ENCODE measurements at places on chromosomes 5 and 9.
A peak's percentile ranks its signal among the peaks of the same experiment; 100 is the strongest.

DNA sequence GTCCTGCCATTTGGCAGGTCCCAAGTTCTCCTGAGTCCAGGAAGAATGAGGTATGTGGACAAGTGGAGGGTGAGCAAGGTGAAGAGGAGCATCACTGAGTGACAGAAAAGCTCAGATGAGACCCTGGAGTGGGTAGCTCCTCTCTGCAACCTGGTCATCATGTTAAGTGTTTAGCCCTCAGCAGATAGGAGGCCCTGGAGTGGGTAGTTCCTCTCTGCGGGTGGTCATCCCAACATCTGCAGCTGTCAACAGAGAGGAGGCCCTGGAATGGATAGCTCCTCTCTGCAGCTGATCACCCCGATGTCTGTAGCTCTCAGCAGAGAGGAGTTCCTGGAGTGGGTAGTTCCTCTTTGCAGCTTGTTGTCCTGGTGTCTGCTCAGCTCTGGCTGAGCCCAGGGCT lies 48.4 kb downstream of the NDUFAF2 start:
- DNase-seq, result no peak

DNA sequence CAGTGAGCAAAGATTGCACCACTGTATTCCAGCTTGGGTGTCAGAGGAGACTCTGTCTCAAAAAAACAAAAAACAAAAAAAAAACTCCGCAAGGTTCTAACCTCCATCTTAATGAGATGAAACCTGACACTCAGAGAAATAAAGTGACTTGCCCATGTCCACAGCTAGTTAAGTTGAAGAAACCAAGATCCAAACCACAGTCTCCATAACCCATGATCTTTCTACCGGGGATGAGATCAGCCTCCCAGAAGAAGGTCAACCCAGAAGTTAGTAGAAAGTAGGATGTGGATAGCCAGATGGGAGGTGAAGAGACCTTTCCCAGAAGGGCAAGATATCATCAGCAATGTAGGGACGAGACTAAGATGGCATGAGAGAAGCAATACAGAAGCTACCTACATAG lies 140.4 kb upstream of the ADRA1B start:
- no peak for DNase-seq

DNA sequence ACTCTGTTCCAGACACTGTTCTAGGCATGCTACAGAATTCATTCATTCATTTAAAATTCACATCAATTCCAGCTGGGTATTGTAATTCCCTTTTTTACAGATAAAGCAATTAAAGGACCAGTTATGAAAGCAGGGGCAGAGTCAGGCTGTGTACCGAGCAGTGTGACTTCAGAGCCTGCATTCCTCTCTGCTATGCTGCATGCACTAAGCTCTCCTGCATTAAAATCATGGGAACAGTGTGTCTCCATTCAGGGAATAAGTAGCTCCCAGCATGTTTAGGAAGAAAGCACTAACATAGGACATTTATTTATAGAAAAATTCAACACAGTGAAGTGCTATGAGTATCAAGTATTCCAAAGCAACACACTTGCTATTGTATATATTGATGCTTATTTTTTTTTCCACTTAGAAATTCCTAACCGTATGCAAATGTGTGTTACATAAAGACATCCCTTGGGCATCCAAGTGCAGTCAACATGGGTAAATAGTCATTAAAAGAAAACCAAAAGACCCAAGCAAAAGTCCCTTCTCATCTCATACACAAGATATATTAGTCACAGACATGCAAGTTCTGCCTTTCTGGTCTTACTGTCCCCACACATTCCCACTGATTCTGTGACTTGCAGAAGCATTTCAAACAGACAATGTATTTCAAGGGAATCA lies 173.7 kb downstream of the GABRB2 start:
- no peak for DNase-seq

DNA sequence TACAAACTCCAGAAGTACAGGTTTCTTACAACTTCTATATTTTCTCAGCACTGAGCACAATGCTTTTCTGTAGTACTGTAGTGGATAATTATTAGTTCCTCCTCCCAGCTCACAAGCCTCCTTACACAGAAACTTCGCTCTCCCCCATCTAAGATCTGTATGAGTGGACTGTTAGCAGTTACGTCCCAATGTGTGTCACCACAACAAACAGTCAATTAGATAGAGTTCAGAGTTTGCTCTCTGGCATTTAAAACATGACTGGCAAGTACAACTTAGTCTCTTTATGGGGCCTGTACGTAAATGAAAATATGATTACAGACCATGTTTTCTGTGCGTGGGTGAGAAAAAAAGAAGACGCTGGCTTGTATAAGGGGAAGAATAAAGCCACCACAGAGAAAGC lies 631.4 kb upstream of the DMAC1 start:
- DNase-seq, result peak; percentile 3

GRCh38 chr5:35857606-35858205 lies 1.0 kb downstream of the IL7R start:
- DNase-seq, result no peak

DNA sequence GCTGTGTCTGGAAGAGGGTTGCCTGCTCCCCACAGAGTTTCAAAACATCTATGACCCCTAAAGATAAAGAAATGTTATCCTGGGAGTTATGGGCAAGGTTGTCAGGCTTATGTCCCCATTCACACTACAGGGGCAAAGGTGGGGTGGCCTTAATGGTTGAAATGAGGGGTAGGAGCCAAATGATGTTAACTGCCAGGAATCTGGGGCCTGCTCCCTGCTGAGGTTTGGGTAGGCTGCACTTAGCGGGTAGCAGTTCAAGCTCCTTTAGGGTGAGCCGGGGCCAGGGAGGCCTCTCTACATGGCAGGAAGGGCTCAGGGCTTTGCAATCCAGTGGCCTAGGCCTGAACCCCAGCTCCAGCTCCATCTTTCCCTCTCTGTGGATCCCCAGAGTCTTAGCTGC lies 3.0 kb downstream of the FGF18 start:
- DNase-seq, result no peak

DNA sequence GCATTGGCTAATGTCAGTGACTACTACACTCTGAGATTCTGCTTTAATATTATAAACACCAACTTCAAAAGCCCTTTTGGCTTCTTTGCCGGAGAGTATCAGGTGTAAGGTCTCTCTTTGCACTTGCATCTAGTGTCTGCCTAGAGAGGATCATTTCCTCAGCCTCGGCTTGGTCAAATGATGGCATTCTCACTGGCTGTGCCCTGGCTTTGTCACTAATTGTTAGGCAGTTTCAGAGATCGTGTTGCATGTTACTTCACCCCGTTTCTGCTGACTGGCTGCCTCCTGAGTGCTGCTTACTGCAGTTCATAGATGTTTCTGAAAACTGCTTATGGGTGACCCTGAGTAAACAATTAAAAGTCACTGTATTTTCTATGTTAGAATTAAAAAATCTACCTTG lies 48.8 kb downstream of the SLC1A3 start:
- no peak for DNase-seq

DNA sequence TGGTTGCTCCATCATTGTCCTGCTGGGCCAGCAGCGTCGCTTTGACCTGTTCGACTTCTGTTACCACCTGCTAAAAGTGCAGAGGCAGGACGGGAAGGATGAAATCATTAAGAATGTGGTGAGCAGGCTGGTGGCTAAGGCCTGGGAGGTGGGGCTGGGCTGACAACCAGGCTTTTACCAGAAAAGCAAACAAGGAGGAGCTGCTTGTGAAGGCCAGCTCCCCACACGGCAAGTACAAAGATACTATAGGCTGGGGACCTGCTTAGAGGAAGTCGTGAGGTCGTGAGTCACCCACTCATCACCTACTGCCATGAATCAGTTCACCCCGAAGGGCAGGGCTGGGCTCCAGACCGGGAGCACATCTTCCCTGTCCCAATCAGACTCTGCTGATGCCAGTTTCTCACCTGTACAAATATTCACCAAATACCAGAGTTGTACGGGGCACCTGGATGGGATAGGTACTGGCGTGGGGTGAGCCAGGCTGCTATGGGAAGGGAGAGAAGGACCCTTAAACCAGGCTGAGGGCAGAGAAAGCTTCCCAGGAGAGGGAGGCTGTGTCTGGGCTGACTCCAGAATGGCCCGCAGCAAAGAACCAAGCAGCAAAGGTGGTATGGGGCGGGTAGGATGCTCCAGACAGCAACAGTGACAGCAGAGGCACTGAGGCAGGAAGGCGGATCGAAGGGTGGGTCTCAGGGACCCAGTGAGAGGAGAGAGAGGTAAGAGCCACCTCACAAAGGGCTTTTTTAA lies 69.3 kb upstream of the NIPAL4 start:
- DNase-seq, result peak; percentile 23

GRCh38 chr5:72366324-72366976 lies 46.3 kb downstream of the PTCD2 start:
- DNase-seq, result peak; percentile 10

DNA sequence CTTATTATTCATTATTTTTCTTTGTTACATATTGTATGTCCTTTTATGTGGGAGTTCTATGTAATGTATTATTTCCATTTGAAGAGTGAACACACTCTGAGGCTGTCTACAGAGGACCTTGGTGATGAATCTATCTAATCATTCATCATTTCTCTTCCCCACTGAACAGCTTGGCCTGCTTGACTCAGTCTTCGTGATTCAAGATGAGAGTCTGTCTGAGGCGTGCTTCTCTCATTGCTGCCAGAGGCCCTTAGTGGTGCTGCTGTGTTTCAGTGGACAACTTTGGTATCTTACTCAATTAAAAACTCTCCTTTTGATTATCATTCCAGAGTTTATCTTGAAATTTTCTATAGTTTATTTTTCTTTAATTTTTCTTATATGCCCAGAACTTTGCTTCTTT lies 318.1 kb upstream of the DAB2 start:
- no peak for DNase-seq

DNA sequence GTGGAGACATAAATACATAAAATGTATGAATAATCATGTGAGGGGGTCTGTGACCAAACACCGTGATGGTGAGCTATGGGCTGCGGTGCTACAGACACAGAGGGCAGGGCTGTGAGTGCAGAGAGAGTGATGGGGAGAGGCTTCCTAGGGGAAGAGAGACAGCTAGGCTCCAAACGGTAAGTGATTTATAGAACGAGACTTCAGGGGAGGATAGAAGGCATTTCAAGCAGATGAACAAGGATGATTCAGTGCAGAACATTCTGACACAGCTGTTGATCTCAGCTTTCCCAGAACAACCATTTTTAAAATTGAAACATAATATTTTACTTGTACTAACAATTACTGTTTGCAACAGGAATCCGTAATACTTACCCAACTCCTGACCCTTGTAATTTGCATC lies 100.7 kb downstream of the GAS1 start:
- DNase-seq, result no peak

- DNase-seq, result no peak
These were observed 24.9 kb upstream of the ELAVL2 start for GRCh38 chr9:23850690-23851629.

DNA sequence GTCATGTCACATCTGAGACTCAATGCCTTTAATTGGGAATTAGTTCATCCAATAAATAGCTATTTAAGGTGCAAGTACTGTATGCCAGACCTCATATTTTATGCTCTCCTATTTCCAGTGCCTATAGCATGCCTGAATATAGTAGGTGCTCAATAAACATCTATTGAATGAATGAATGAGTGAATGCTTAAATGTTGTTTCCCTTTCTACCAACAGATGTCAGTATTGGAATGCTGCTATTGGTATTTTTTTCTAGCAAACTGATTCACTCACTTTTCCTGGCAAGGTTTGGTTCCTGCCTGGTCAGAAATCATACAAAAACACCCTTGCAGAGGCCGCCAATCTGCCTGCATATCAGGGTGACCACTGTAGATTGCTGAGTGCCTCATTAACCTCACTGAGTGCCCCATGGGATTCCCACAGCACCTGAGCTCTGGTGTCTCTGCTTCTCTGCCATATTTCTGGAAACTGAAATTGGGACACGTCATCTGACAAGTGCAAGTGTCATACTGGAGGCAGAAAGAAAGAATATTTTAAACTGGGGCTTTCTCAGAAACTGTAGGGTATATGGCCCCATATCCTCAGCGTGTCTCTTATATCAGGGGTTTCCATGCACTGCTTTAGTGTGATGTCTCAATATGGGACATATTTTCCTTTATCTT lies 359.7 kb downstream of the TRIM32 start:
- DNase-seq, result no peak

GRCh38 chr5:44885903-44886302 lies 77.2 kb downstream of the MRPS30 start:
- no peak for DNase-seq

GRCh38 chr5:107766439-107766838 lies 95.7 kb upstream of the EFNA5 start:
- no peak for DNase-seq

GRCh38 chr9:37262410-37262809 lies 142.0 kb downstream of the ZCCHC7 start:
- DNase-seq, result no peak
